Endothelial cell (in vitro differentiated cells): ENCODE measurements at places on chromosomes 2 and 18. TPM values are rescaled to one million over a fixed set of nuclear protein-coding genes. Genes with fewer than 3 reads are reported as not detected.

Gene CHRND
- not detected for total RNA-seq

Gene ERBB4
- total RNA-seq, result 0.36 TPM

Gene UBXN4
- total RNA-seq, result 101 TPM

Gene TRPM8
- total RNA-seq, result not detected

Gene CFAP65
- 0.59 TPM for total RNA-seq

Gene EN1
- 0.87 TPM for total RNA-seq

Gene PRKAG3
- not detected for total RNA-seq

Gene TGOLN2
- total RNA-seq, result 83.1 TPM

Gene SCN9A
- 47.3 TPM for total RNA-seq

Gene C18orf32
- total RNA-seq, result 33.2 TPM

Gene DYSF
- total RNA-seq, result 566 TPM

Gene C2orf69
- 16.1 TPM for total RNA-seq

Gene CDC42EP3
- total RNA-seq, result 53.1 TPM

Gene GPR35
- 0.77 TPM for total RNA-seq

Gene ANKRD53
- total RNA-seq, result 0.56 TPM

Gene MAPK4
- total RNA-seq, result 0.21 TPM

Gene DTNA
- 17.9 TPM for total RNA-seq

Gene RGPD4
- not detected for total RNA-seq

Gene THAP4
- total RNA-seq, result 42.5 TPM

Gene AMMECR1L
- total RNA-seq, result 26.3 TPM

Gene TMEM247
- not detected for total RNA-seq

Gene CRYGC
- total RNA-seq, result not detected
